ENCODE measurements at places on chromosomes 7 and 10.

GRCh38 chr10:20274571-20274970, 458.3 kb downstream of the PLXDC2 start:
- no peak for DNase-seq

DNA sequence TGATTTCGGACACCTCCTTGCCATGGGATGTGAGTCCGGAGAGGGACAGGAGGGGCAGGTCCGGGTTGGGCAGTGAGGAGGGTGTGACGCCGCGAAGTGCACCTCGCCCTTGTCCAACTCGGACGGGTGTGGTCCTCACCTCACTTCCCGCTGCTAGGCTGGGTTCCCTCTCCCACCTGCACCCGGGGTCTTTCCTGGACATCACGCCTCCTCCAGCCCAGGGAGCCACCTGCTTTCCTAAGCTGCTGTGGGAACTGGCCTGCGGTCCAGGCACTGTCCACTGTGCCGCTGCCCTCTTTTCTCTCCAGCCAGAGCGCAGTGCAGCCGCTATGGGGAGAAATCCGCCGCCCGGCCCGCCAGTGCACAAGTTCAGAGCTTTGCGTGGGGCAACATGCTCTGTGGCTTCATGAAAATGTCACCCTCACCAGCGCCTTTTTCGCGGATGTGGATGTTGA, 45.0 kb upstream of the ZNF716 start:
- DNase-seq: no peak

DNA sequence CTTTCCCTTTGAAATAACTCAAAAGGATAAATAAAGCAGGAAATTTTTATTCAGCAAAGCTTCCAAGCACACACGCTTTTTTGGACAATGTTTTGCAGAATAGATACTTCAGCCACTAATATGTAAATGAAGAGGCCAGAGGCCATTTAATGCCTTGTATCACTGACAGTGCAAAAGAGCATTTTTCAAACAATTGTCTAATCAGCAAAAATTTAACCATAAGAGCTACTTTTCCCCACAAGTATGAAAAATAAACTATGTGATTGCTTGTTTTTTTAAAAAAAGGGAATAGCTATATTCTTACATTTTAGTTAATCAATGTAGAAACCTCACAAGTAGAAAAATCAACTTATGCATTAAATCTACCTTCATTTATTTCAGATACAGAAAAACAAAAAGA, 99.7 kb downstream of the COL28A1 start:
- DNase-seq: no peak

- DNase-seq: no peak
Measured at GRCh38 chr7:73829921-73830680, 695 bp upstream of the CLDN4 start.

DNA sequence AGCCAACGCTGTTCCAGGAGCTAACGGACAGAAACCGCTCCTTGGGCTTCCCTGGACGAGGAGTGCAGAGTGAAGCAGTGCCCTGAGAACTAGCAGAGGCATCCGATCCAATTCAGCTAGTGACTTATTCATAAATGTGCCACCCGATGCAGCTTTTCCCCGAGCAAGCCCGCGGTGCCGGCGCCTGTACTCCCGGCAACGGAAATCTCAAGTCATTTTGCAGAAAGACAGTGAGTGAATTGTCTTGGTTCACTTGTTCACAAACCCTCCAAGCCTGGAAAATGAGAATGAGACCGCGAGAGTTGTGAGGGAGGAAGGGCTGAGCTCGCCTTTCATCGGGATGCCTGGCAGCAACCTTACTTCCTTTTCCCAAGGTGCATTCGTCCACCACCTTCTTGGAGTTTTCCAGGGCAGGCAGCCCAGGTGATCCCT, 87.5 kb downstream of the COBL start:
- DNase-seq: no peak

DNA sequence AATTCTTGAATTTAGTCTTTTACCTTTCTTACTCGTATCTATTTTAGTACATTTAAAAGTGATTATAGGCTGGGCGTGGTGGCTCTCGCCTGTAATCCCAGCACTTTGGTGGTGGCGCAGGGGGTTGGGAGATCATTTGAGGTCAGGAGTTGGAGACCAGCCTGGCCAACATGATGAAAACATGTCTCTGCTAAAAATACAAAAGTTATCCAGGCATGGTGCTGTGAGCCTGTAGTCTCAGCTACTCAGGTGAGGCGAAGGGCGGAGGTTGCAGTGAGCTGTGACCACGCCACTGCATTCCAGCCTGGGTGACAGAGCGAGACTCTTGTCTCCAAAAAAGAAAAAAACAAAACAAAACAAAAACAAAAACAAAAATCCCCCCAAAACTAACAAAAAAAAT, 12.2 kb downstream of the PRKCQ start:
- DNase-seq: no peak

DNA sequence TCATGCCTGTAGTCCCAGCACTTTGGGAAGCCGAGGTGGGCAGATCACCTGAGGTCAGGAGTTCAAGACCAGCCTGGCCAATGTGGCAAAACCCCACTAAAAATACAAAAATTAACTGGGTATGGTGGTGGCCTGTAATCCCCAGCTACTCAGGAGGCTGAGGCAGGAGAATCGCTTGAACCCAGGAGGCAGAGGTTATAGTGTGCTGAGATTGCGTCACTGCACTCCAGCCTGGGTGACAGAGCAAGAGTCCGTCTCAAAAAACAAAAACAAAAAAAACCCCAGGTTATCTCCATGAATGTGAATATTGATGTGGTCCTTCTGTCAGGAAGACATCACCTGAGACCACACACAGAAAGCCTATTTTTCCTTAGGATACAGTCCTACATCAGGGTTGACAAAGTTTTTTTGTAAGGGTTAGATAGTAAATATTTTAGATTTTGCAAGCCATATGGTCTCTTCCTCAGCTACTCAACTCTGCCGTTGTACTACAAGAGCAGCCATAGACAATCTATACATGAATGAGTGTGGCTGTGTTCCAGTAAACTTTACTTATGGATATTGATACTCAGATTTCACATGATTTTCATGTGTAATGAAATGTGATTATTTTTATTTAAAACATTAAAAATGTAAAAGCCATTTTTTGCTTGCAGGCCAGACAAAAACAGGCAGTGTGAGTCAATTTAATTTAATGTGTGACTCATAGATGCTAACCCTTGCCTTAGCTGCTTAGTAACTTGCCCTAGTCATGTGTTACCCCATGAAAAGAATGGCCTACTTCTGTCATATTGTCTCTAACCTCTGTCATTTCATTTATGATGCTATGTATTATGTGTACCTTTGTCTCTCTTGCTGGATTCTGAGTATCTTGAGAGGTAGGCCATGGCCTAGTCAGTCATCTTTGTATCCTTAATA, 78.1 kb downstream of the TPST1 start:
- no peak for DNase-seq

GRCh38 chr10:81576336-81576735, 298.7 kb upstream of the NRG3 start:
- no peak for DNase-seq

DNA sequence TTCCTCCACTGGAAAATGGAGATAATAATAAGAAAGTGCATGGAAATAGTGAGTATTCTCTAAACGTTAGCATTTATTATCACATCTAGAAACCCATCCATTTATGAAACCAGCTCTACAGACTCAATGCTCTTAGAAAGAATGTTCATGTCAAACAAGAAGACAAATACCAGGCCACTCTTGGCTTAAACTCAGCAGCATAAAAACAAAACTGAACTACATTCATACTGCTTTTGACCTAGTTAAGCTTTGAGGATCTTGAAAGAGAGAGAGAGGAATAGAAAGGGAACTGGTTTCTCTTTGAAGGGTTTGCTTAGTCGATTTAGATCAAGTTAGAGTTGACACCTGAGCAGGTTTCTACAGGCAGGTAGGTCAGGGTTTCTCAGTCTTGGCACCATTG, 332.9 kb upstream of the PRKCQ start:
- no peak for DNase-seq

DNA sequence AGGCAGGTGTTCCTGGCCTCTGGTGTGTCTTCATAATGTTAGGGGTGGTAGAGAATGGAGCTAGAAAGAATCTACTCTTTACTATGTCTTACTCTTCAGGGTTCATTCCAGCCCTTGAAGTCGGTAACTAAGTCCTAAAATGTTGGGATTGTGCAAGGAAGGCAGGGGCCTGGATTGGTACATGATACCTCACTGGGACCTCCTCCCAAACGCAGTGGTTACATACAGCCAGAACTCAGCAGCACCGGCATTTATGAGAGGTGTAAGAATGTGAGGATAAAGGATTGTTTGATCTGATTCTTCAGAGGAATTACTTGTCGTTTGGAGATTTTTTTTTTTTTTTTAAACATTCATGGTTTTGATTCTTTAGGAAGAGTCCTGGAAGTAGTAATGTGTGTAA, 6.9 kb downstream of the COMTD1 start:
- no peak for DNase-seq

DNA sequence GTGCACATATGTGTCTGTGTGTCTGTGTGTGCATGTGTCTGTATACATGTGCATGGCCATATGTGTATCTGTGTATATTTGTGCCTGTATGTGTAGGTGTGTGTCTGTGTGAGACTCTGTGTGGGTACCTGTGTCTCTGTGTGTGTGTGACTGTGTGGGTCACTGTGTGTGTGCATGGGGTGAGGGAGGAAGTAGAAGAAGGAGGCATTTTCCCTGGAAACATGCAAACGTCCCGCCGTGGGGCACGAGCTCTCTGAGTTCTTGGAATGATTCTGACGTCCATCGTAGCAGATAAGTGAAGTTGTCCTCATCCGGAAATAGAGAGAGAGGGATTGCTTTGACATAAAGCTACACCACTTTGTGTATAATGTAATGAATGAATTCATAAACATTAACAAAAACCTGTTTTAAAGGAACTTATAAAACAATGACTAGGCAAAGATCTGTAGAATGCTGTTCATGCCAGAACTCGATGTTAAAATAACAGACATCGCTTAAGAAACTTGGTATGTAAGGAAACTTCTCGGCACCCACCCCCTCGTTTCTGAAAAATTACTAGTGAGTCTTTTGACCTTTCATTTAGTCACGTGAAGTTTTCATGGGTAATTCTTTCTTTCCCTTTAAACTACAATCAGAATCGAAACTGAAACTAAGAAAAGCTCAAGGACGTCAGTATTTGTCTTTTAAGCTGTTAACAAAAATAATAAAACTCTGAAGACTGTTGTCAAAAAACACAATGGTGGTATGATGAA, 43.6 kb upstream of the KLF6 start:
- no peak for DNase-seq

DNA sequence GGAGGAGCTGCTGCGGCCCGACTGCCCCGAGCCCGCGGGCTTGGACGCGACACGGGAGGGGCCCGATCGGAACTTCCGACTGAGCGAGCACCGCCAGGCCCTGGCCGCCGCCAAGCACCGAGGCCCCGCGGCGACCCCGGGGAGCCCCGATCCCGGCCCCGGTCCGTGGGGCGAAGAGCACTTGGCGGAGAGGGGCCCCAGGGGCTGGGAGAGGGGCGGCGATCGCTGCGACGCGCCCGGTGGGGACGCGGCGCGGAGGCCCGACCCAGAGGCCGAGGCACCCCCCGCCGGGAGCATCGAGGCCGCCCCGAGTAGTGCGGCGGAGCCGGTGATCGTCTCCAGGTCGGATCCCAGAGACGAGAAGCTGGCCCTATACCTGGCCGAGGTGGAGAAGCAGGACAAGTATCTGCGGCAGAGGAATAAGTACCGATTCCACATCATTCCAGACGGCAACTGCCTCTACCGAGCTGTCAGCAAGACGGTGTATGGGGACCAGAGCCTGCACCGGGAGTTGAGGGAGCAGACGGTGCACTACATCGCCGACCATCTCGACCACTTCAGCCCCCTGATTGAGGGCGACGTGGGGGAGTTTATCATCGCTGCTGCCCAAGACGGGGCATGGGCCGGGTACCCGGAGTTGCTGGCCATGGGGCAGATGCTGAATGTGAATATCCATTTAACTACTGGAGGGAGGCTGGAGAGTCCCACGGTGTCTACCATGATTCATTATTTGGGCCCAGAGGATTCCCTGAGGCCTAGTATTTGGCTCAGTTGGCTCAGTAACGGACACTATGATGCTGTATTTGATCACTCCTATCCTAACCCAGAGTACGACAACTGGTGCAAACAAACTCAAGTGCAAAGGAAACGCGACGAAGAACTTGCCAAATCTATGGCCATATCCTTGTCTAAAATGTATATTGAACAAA, 1.4 kb downstream of the OTUD1 start:
- DNase-seq: no peak

DNA sequence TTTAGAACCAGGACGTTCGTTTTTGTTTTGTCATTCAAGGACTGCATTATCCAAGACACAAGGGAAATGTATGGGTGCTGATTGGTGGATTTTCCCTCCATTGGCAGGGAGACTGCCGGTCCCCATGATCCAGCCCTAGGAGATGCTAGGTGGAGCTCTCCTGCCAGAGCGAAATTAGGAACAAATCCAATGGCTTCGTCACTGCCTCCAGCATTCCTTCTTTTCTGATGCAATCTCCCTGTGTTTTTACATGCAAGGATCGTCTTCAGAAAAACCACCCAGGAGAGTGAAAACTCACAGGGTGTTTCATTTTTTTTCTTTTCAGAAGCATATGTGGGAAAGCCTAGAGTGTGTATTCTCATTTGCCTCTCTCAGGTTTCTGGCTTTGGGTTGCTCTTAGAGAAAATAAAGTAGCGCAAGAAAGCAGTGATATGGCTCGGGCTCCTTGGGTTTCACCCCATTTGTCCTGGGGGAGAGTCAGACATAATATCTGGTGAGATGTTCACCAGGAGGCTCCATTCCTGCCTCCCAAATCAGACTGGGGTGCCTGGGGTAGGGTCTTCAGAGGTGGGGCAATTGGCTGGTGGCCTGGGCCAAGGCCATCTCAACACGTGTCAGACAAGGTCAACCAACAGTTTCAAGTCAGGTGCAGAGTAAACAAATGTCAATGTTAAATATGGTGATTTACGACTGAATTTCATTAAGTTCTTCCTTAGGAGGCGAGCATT, 450.9 kb upstream of the MKI67 start:
- no peak for DNase-seq

- no peak for DNase-seq
Measured at GRCh38 chr10:49518566-49518965, 20.4 kb downstream of the ERCC6 start.

DNA sequence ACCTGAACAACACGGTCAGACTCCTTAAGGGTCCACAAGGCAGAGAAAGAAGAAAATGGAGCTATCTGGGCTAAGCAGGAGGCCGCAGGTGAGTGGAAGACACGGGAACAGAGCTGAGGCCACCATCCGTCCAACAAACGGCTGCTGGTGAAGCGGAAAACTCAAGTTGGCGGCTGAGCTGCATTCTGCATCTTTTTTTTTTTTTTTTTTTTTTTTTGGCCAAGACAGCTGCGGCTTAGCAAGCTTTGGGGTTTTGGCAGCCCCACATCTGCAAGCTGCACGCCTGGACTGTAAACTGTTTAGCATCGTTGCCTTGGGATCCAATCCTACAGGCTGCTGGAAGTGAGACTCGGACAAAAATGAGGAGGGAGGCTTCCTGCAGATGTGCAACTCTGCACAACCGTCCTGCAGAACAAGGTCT, 37.4 kb downstream of the RGS10 start:
- no peak for DNase-seq

Measured in iPS DF 19.7 (cell line).